ENCODE measurements at places on chromosomes 12 and 14.

- DNase-seq, result no peak
Measured at GRCh38 chr12:47615711-47616110, 90.1 kb downstream of the RPAP3 start.

DNA sequence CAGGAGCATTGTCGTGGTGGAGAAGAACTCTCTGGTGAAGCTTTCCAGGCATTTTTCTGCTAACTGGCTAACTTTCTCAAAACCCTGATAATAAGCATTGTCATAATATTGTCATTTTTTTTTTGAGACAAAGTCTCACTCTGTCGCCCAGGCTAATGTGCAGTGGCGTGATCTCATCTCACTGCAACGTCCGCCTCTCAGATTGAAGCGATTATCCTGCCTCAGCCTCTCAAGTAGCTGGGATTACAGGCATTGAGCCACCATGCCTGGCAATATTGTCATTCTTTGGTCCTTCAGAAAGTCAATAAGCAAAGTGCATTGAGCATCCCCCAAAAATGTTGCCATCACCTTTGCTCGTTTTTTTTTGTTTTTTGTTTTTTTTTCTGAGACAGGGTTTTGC is 26.4 kb downstream of the C12orf71 start:
- DNase-seq, result no peak

- no peak for DNase-seq
Measured at GRCh38 chr14:49907186-49907585, 14.3 kb downstream of the ARF6 start.

DNA sequence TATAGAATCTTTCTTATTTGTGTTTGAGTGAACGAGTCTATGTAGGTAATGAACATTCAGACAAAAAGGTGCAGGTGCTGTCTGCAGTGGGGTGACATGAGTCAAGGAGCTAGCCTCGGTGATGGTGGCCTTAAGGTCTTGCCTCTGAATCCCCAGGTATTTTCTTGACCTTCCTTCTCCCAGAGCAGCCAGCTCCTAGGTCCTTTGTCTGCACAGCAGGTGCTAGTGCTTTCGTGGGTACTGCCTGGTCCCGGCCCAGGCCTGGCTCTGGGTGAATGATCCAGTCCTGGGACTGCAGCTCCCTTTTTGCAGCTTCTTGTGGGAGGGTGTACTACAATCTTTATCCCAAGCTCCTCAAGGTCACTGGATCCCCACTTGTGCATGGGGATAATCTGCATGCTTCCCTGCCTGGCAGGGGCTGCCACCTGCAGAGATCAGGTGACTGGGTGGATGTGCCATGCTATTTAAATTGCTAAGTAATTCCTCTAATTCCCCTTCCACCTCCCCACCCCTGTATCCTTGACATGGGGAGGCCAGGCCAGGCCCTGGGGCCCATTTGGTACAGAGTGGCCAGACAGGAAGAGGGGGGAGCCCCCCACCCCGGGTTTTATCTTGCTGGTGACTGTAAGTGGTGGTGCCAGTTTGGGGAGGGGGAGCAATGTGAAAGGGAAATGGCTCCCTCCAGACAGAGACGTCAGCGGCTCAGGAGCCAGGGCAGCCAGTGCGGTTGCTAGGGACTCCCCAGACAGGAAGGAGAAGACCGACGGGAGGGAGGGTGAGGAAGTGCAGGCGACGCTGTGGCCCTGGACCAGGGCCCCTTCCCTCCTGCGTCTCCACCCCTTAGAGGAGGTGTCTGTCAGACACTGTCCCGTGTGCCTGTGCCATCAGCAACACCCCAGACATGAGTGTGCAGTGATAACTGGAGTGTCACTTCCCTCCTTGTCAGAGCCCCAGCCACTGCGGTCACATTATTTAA is 6.7 kb downstream of the VASH1 start:
- no peak for DNase-seq

DNA sequence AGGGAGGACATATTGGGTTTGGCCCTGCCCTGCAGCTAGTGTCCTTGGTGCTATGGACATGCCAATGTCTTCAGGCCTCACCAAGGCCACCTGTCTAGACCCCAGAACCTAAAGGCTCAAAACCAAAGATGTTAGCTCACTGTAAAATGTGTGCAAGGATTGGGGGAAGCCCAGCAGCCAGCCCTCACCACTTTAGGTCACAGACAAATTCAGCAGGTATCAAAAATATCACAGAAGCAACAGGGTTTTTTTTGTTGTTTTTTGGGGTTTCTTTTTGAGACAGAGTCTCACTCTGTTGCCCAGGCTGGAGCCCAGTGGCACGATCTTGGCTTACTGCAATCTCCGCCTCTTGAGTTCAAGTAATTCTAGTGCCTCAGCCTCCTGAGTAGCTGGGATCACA is 29.0 kb upstream of the NINJ2 start:
- no peak for DNase-seq

GRCh38 chr12:120583478-120584030 is 2.4 kb upstream of the POP5 start:
- DNase-seq, result no peak

Data from NT2/D1 (cell line).